ENCODE measurements at places on chromosomes 4 and X.

DNA sequence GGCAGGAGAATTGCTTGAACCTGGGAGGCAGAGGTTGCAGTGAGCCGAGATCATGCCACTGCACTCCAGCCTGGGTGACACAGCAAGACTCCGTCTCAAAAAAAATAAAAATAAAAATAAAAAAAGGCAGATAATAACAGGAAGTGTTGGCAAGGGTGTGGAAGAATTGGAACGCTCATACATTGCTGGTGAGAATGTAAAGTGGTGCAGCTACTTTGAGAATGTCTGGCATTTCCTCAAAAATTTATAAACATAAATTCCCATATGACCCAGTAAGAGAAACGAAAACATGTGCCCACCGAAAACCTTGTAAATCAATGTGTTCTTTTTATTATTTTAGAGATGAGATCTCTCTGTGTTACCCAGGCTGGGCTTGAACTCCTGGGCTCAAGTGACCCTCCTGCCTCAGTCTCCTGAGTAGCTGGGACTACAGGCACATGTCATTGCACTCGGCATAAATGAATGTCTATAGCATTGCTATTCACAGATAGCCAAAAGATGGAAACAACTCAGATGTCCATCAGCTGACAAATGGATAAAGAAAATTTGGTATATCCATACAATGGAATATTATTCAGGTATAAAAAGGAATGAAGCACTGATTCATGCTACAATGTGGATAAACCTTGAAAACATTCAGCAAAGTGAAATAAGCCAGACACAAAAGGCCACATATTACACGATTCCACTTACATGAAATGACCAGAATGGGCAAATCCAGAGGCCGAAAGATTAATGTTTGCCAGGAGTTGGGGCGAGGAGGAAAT lies 63.7 kb upstream of the PLAC1 start:
- ATAC-seq, result no peak

DNA sequence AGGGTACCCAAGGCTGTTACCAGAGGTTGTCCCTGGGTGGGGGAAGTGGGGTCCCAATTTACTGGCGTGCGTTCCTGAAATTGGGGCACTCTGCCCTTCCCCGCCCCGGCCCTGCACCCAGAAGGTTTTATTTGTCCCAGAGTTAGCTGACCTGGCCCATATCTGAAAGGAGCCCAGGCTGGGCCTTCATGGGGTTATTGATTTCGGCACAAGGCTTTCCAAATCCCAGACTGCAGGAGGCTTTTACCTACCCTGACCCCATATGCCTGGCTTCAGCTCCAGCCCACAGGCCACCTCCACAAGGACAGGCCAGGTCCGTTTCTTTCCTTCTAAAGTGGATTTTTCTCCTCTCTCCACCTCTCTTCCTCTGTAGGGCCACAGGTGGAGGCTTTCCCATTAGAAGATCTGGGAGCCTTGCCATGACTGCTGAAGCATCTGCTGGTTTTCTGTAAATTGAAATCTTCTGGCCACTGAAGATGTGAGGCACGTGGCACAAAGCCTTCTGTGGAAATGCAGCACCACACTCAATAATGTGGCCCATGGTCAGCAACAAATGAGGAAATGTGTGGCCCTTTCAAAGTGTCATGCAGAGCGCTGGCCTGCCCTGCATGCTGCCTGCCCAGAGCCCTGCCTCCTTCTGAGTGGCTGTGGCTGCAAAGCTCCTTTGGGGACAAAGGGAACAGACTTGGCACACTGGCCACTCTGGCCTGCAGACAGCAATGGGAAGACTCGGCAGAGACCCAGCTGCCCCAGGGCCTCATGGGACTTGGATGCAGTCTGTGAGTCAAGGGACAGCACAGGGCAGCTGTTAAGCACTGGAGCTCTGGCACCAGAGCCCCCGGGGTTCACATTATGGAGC lies 43.1 kb upstream of the MTM1 start:
- ATAC-seq, result no peak

- no peak for ATAC-seq
Observed at GRCh38 chr4:164828955-164829354, 48.0 kb upstream of the APELA start.

DNA sequence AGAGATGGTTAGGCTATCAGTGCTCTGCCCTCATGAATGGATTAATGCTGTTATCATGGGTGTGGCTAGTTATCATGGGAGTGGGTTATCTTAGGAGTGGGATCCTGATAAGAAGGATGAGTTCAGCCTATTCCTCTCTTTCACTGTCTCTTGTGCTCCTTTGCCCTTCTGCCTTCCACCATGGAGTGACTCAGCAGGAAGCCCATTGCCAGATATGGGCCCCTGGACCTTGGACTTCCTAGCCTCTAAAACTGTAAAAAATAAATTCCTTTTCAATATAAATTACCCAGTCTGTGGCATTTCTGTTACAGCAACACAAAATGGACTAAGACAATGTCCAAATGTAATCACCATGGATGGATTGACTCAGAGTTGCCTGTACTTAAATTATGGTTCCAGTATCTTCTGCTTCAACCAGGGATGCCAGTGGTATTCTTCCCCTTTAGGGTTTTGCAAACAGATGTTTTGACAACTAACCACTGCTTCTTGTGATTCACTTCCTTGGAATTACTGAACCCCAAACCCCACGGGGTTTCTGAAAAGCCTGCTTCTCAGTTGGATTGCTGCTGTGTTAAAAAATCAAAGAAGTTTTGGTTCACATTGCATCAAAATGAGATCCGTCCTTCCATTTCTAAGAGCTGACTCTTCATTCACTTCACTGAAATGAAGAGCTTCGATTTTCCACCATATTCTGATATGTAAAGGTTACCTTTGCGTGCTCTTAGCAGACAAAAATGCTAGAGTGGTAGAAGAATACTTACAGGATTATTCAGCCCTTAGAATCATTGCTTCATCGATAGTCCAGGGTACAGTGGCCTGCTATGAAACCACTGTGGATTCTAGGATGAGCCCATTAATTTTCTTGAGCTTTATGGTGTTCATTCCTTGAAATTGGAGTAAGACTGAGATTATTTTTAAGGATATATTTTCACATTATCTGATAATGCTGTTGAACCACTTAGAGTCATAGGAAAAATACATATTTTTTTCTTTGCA lies 107.7 kb downstream of the FRMPD4 start:
- no peak for ATAC-seq

- peak; percentile 80 for ATAC-seq
Observed at GRCh38 chr4:73707918-73708577, 32.3 kb upstream of the CXCL8 start.

DNA sequence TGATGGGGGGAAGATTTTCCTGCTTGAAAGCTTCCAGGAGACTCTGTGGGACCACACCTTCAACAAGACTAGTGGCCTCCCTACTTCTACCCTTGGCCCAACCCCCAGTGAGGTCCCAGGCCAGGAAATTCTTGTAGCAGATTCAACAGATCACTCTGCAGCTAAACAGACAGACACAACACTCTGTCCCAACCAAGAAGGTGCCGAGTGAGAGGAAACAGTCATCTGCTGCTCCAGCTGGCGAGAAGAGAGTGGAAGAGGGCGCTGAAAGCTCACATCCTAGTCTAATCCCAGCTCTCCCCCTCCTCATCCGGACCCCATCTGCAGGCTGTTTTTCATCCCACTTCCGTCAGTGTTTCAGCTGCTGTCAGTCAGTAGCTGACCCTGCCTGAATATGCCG lies 63.4 kb downstream of the CHRDL1 start:
- no peak for ATAC-seq

GRCh38 chr4:80655662-80656061 lies 320.1 kb downstream of the CFAP299 start:
- no peak for ATAC-seq

- no peak for ATAC-seq
Observed at GRCh38 chrX:9279234-9279544, 185.7 kb upstream of the TBL1X start.

DNA sequence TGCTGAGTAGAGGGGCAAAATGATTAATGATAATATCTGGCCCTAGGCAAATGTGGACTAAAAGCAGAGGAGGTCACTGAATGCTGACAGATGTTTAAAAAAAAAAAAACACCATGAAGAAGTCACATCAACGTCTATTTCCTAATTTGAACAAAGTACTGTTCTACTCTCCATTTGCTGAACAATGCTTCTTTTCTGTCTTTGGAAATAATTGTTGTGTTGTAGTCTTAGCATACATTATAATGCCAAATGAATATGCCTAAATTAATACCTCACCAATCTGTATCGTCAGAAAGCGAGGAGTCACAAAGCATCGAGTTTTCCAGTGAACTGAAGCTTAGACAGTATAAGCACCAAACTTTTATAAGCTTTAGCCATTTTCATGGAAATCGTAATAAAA lies 140.9 kb upstream of the JADE1 start:
- no peak for ATAC-seq

- ATAC-seq, result no peak
Observed at GRCh38 chr4:54566608-54567007, 91.1 kb upstream of the KIT start.

- ATAC-seq, result no peak
Observed at GRCh38 chr4:123561525-123561924, 164.9 kb downstream of the SPRY1 start.

DNA sequence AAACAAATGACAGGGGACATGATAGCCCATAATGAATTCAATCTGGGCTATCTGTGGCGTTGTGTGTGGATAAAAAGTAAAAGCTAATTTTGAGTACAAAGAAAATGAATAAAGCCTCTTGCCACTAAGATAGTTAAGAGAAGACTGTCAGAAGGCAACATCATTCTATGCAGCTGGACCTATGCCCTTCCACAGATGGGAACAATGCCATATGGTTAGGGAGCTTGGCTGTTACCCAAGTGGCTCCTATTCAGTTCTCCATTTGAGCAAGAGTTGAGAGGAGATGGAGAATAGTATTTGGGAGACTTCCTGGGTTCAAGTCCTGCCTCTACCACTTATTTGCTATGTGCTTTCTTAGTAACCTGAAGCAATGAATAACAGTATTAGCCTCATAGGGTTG lies 107.7 kb downstream of the ANXA3 start:
- ATAC-seq, result peak; percentile 9

DNA sequence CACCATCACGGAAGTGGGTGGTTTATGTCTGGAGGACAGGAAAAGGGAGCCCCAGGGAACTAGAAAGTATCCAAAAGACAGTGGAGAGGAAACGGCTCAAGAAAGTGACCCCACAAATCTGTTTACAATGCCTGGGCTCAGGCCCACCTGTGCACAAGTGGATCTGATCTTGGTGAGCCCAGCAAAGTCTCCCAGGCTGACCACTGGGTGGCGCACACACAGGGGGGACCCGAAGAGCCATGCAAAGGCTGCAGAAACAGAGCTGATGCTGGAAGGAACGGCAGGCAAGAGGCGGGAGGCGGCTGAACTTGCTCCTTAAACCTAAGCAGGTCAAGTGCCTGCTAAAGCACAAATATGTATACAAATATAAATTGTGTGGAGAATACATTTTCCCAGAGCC lies 9.6 kb downstream of the HAUS7 start:
- ATAC-seq, result peak; percentile 92

- peak; percentile 83 for ATAC-seq
Observed at GRCh38 chrX:55342533-55343501, 78.1 kb upstream of the PAGE3 start.

- no peak for ATAC-seq
Observed at GRCh38 chrX:69257499-69258127, 92.4 kb upstream of the PJA1 start.

- ATAC-seq, result no peak
Observed at GRCh38 chr4:3202836-3203820, 45.8 kb upstream of the MSANTD1 start.

GRCh38 chr4:75916091-75916661 lies 13.9 kb upstream of the PPEF2 start:
- peak; percentile 95 for ATAC-seq

DNA sequence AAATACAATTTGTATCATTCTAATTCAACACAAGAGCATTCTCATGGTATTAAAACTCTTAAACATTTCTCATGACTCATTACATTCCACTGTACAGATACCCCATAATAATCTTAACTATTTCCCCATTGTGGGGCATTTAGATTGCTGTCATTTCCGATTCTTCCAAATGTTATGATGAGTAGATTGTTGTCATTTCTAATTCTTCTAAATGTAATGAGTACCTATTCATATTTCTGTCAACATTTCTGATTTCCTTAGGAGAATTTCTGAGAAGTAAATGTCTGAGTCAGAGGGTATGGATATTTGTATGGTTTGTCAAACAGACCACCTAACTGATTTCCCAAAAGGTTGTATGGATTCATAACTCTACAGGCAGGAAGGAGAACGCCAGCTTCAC lies 8.3 kb downstream of the S100G start:
- peak; percentile 66 for ATAC-seq

DNA sequence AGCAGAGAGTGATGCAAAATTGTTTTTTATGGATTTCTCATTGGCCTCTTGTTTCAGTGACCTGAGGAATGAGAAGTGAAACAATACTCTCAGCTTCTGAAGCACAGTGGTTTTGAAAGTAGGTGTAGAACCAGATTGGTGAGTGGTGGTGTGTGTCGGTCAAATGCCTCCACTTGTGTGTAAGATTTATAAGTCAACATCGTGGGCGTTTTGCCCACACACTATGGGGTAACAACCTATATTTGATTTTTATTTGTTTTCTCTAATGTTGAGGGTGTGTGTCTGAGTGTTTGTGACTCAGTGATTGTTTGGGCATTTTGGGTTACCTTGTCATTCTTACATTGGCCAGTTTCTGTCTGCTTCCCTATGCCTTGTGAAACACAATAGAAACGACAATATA lies 23.3 kb downstream of the ADGRL3 start:
- no peak for ATAC-seq

DNA sequence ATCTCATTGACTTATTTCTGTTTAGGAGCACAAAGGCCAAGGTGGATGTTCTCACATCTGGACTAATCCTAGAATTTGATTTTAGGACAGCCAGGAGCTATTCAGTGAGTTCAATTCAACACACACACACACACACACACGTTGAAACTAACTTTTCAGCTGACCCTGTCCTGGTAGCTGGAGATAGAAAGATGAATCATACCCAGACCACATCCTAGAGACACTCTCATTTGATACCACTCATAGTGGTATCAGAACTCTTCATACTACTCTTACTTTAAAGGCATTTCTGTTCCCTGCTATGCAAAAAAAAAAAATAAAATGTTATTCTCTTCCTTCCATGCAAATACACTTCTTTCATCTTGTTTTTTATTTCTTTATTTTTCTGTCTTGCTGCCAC lies 36.7 kb downstream of the KLF8 start:
- ATAC-seq, result no peak

DNA sequence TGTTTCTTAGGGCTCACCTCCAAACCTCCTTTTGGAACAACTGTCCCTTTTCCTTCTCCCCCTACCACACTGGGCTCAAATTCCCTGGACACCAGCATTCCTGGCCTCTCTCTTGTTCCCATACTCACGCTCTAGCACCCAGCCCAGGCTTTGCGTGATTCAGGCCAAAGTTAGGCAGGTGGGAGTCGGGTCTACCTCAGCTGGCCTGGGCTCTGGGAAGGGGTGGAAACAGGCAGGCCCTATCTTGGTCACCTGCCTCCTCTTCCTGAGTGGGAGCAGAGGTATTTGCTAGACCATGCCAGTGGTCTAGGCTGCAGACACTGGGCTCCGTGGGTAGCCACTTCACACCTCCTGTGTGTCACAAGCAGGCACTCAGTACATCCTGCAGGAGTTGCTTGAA lies 211.1 kb upstream of the MAMLD1 start:
- no peak for ATAC-seq

Measured in SK-N-SH treated with all-trans-retinoic acid at 6 μM for 48 hours (cell line).